Germinal center (tissue), 1 donor: ENCODE measurements at places on chromosomes 3 and 15.

- no peak for DNase-seq
Measured at GRCh38 chr3:48826451-48826850, 21.2 kb downstream of the PRKAR2A start.

- DNase-seq, result no peak
Measured at GRCh38 chr3:48700731-48701405, 15.2 kb upstream of the NCKIPSD start.

DNA sequence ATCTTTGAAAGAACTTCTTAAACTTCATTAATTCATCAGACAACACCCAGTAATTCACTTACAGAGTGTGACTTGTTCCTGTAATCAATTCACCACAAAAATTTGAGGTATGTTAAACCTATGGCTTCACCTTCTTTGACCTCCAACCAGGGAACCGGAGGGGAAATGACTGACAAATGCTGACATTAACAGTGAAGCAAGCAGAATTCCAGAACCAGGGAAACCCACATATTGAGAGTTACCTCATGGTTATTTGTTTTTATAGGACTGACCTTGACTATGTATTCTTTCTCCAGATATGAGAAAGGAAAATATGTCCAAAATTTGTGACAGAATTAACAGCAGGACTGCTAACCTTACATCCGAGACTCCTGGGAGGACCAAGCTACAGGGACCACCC is 2.7 kb downstream of the P3H2 start:
- no peak for DNase-seq

DNA sequence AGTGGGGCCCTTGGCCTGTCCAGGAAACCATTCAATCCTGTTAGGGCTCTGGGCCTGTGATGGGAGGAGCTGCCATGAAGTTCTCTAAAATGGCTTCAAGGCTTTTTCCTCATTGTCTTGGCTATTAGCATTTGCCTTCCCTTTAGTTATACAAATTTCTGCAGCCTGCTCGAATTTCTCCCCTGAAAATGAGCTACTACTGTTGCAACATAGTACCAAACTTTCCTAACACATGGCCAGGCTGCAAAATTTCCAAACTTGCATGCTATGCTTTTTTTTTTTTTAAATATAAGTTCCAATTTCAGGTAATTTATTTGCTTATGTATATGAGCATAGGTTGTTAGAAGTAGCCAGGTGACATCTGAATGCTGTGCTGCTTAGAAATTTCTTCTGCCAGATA is 560.8 kb upstream of the TBL1XR1 start:
- no peak for DNase-seq

- DNase-seq, result peak; percentile 16
Measured at GRCh38 chr3:171809861-171810628, at the start of gene PLD1. Gene PLD1, minus strand, starts transcription at chr3:171810483. Its CDS starts 72,432 bp downstream, at chr3:171738051.

- no peak for DNase-seq
Measured at GRCh38 chr3:190169243-190169642, 48.5 kb upstream of the P3H2 start.

GRCh38 chr3:45848392-45848791 is 6.5 kb upstream of the LZTFL1 start:
- no peak for DNase-seq

DNA sequence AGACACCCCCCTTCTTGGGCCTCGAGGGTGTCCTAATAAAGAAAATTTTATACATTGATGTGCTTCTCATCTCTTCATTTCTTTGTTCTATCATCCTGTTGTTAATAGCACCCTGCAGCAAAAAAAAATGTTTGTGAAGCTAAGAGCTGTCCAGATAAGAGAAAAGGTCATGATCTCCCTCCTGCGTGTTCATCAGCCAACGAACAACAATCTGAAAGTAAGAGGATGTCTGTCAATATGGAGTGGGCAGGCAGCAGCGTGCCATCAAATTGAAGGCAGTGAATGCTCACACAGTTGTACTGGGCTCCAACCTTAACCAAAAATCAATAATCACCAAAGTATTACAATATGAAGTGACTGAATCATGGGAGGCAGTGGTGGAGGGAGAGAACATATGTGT is 418.6 kb upstream of the ONECUT1 start:
- DNase-seq, result no peak

DNA sequence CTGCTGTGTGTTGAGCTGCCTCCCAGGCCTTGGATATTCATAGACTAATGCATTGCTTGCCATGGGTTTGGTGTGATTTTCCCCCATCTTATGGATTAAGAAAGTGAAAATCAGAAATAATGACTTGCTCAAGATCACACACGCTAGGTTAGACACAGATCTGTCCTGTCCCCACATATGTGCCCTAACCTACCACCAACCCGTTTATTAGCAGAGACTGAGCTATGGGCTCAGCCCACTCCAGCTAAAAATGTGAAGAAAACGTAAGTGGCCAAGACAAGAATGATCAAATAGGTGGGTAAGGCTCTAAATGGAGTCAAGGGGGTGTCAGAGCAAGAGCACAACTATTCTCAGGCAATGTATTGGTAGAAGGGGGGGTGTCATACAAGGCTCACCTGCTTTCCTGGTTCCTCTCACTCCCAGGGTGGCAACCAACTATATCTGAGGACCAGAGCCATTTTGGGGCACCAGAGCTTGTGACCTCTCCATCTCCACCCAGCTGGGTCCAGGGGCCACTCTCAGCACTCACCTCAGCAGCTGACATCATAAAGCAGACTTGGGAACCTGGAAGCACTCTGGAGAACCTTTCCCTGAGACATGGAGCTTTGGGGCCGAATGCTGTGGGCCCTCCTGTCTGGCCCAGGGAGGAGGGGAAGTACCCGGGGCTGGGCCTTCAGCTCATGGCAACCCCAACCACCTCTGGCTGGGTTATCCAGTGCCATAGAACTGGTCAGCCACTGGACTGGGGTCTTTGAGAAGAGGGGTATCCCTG is 1.4 kb downstream of the HEMK1 start:
- no peak for DNase-seq

GRCh38 chr3:116473602-116474001 is 28.3 kb upstream of the LSAMP start:
- no peak for DNase-seq

DNA sequence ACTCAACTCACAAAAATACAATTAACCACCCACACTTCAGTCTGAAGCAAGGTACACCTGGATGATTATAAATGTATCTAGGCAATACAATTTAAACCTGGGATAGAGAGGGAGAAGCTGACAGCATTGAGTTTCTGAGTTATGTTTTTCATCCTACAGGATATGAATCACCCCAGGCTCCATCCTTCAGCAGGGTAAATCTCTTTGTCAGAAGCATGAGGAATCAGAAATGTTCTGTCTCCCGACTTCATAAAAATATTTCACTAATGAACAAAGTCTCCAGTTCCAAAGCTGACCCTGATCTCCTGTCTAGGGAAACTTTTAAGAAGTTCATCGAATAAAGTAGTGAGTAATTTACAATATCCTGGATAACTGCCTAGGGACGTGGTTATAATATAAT is 25.5 kb upstream of the FRMD4B start:
- DNase-seq, result no peak

DNA sequence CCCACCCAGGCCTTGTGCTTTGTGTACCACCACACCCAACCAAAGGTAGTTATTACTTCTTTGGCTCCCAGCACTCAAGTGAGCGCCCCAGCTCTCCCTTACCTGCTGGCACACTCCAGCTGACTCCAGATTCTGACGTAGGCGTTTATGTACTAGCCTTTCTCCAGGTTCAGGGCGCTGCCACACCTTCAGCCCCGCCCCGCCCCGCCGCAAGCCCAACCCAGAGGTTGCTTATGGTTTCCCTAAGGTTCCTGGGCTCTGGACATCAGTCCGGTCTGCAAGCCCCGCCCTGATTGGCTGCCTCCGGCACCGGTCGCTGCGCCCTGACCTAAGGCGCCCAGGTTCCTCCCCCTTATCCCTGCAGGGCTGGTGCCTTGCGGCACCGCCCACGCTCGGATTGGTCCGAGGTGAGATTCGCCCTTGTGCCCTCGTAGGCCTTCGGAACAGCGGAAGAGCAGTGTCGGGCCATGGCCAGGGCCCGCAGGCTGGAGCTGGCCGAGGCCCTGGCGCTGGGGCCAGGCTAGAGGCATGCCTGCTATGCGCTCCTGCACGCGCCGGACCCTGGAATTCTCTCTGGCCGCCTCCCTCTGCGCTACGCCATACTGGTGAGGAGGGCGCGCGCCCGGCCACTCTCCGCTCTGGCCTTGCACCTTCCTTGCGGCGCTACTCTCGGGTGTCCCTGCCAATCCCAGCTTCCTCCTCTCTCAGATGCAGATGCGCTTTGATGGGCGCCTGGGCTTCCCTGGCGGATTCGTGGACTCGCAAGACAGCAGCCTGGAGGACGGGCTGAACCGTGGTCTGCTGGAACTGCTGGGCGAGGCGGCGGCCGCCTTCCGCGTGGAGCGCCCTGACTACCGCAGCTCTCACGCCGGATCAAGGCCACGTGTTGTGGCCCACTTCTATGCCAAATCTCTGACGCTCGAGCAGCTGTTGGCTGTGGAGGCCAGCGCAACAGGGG is 19.8 kb upstream of the NUDT16 start:
- peak; percentile 50 for DNase-seq

DNA sequence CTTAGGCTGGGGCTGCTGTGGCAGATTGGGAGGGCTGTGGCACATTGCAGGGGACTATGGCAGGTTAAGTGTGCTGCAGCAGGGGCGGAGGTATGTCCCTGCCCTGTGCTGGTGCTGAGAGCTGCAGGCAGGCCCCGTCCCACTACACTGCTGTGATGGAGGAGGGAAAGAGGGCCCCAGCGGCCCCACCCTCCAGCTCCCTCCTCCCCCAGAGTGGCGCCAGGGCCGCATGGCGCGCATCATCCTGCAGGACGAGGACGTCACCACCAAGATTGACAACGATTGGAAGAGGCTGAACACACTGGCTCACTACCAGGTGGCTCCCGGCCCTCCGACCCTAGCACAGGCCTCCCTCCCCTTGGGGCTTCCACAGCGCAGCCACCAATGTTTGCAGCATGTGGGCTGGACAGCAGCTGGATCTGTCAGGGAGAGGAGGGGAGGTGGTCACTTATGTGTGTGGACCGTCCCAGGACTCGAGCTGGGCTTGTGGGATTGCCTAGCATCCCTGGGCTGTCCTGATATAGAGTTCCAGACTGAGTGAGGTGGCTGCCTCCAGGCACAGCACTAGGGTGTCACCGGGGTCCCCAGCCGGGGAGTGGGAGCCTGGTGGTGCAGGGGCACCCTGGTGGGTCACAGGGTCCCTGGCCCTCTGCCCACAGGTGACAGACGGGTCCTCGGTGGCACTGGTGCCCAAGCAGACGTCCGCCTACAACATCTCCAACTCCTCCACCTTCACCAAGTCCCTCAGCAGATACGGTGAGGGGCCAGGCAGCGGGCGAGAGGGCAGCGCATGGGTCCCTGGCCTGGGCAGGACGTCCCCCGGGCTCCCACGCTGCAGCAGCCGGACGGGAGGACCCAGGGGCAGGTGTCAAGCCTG is 46.1 kb downstream of the PLXNA1 start:
- no peak for DNase-seq

DNA sequence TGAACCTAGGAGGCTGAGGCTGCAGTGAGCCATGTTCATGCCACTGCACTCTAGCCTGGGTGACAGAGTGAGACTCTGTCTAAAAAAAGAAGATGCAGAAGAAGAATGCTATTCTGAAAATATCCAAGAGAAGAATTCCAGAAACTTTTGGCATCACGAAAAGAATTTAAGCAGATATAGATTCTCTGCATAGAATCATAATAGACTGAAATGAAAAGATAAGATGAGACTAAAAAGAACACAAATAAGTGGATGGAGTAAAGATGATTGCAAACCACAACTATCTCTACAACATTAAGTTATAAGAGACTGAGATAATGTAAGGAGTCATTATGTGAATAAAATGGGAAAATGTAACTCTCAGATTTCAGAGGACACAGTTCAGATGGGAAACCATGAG is 140.7 kb upstream of the TMC3 start:
- DNase-seq, result no peak

- DNase-seq, result no peak
Measured at GRCh38 chr15:39144051-39144450, 436.8 kb upstream of the THBS1 start.

GRCh38 chr3:151552589-151552988 is 91.7 kb upstream of the IGSF10 start:
- no peak for DNase-seq

DNA sequence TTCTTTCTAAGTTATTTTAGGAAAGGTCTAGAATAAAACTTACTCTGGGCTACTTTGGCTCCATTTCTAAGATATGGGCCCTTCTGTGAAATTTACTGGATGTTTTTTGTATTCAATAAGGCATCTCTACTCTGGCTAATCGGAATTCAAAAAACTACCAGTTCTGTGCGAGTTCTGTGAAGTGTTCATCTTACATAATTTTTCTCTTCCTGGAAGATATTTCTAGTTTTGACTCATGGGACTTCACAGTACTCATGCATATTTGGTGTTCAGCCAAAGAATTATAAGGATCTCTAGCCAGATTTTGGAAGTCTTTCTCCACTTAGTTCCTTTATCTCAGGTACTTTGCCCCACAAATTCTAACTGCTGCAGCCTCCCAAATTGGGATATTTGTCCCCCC is 46.4 kb upstream of the MBNL1 start:
- DNase-seq, result no peak

GRCh38 chr15:89908226-89908625 is 4.5 kb downstream of the ARPIN start:
- DNase-seq, result no peak

- no peak for DNase-seq
Measured at GRCh38 chr15:66654739-66655375, 47.2 kb upstream of the SMAD6 start.
